ENCODE measurements at places on chromosomes 13 and 19.

DNA sequence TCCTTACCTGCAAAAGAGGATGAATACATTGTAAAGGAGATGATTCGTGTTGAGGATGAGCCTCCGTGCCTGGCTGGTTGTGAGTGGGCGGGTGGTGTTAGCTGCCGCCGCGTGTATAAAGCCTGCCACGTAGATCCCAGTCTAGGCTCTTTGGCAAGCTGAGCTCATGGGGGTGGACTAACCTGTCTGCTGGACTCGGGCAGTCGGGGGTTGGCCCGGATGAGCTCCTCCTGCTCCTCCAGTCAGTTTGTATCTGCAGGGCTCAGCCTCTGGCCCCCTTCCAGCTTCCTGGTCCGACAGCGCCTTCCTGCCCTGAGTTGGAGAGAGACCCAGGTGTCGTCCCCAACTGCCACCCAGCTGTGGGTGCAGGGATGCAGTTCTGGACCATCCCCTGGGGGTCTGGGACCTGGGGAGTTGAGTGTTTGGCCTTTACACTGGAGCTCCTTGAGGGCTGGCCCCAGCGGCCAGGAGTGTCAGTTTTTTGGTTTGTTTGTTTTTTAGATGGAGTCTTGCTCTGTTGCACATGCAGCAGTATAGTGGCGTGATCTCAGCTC lies 20.9 kb downstream of the TECR start:
- no peak for DNase-seq

DNA sequence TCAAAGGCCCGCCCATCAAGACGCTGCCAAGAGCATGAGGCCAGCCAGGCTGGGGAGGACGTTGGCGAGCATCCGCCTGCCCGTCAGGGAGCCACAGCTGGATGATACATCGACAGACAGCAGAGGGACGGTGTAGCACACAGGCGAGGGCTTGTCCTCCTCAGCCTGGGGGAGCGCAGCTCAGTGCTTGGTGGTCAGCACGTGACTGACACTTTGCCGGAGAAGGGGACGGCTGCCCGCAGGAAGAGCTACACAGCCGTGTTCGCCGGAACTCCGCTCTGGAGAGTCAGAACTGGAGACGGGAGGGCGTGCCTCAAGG lies 34.1 kb downstream of the CSNK1G2 start:
- DNase-seq: no peak

- no peak for DNase-seq
These were observed 1186.1 kb downstream of the SLITRK5 start for GRCh38 chr13:88857256-88857655.

DNA sequence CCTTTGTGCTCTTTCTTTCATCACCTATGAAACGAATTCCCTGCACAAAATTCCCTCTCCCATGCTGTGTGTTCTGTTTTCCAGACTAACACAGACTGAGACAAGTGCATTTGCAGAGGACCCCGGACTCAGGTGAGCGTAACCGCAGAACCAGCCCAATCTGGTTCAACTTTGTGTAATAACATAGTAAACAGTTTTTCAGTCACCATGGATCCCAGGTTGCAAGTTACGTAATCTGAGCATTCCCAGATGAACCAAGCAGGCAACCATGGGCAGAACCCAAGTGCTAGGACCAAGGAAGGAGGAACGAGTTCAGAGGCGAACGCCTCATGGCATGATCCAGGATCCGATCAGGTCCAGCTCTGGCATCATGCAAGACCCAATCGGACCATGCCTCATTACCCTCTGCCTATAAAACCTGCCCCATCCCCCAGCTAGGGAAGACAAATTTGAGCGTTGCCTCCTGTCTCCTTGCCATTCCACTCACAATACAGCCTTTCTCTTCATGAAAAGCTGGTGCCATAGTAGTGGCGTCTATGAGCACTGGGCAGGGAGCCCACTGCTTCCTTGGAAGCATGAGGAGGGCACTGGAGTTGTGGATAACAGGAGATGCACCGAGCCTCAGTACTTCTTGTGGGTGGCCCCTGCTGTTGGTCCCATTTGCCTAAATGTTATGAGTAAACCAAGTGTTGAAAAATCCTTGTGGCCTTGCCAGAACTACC lies 107.6 kb downstream of the ABCC4 start:
- no peak for DNase-seq

DNA sequence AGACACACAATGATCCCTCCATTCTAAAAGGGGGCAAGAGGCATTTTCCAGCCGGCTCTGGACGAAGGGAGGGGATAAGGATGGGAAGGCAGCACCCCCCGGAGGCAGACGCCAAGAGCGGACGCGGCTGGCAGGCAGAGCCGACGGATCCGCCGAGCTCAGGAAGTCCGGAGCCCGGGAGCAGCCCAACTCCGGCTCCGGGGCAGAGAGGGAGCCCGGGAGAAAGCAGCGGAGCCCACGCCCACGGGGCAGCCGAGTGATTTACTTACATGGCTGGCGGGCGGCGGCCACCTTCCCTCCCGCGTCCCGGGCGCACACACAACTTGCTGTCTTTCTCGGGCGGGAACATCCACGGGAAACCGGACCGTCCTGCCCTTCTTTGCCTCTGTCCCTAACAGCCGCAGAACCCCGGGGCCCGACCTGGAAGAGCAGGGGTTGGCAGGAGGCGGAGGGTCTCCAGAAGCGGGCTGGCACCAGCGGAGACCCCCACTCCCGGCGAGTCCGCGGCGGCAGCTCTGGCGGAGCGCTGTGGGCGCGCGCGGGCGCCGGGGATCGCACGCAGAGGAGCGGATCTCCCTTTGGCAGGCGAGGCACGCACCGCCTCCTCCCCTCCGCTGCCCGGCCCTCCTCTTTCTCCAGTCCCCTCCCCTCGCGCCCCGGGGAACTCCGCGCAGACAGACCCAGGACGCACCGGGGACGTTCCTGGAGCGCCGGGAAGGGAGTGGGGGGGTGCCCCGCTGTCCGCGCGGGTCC lies at the start of gene LHFPL6:
Gene LHFPL6, minus strand, starts transcription at position 580 of the 753 bp plus-strand sequence.
- DNase-seq: peak; percentile 91

- no peak for DNase-seq
These were observed 1600.2 kb downstream of the PCDH9 start for GRCh38 chr13:65629926-65630325.

DNA sequence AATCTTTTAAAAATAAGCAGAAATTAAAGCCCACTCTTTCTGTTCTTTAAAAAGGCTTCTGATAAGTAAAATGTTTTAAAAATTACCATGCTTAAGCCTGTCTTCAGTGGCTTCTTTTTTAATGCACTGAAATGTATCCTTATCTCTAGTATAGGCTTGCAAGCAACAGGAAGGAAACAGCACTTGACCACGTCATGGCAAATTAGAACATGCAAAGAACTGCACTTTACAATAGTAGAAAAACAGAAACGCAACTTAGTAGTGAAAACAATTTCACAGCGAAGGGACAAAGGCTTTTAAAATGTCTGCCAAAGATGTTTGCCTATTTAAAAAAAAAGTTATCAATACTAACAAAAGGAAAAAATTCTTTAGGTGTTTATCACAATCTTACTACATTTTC lies 36.3 kb downstream of the ELF1 start:
- DNase-seq: no peak

DNA sequence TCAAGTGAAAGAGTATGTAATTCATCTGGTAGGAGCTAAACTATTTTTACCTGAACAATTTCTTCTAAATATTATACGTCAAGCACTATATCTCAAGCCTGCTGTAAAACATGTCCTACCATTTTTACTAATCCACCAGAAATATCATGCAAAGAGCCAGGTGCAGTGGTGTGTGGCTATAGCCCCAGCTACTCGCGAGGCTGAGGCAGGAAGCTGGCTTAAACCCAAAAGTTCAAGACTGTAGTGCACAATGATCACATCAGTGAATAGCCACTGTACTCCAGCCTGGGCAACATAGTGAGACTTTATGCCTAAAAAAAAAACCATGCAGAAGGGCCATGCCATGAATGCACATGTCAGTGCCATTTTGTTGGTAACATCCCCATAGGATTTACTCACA lies 20.7 kb upstream of the CLN5 start:
- no peak for DNase-seq

GRCh38 chr13:47546391-47547225 lies 454.5 kb downstream of the SUCLA2 start:
- DNase-seq: no peak

DNA sequence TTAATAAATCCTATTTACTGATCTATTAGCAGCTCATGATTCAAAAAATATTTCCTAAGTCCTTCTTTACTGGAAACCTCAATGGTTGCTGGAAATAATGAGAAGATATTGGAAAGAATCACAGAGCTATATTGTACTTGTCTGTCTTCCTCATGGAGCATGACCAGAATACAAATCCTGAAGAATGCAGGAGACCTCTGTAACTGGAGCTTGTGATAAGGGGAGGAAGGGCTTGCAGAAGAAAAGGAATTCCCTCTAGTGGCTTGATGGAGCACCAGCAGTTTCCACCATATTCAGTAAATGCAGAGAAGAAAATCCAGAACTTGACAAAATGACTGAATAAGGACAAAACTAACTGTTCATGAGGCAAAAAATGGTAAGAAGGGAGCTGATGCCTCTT lies 1333.1 kb downstream of the EFNB2 start:
- no peak for DNase-seq

DNA sequence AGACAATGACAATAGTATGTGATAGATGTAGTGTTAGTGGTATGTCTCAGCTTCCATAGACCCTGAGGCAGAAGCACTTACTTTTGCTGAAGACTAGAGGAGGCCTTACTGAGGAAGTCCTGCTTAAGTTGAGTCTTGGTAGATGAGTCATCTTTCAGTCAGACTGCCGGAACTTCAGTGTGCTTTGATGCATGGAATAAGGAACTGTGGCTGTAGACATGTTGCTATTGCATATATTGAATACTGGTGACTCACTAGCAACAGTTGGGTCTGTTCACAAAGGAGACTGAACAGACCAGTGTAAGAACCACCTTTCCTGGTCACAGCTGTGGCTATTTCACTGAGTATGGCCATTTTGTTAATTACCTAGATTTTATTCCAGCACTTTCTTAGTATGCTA lies 1000.6 kb downstream of the OLFM4 start:
- DNase-seq: no peak

DNA sequence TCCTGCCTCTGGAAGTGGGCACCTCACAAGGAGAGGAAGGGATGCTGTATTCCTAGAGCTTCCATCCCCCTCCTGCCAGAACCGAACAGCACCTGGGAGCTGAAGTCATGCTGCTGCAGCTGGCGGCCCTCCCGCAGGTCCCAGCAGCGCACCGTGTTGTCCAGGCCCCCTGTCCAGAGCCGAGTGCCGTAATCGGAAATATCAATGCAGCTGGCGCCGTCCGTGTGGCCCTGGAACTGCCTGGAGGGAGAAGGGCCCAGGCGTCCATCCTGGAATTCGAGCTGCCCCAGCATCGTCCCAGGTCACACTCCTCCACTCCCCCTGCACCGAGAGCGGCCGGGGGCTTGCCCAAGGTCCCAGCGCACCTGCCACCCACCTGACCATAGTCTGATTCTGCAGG lies 23.7 kb downstream of the TLE2 start:
- no peak for DNase-seq

GRCh38 chr19:2517881-2518601 lies 42.1 kb downstream of the GADD45B start:
- DNase-seq: no peak

- no peak for DNase-seq
These were observed 911.3 kb upstream of the GPC6 start for GRCh38 chr13:92315265-92315664.

- no peak for DNase-seq
These were observed 505.1 kb downstream of the SLITRK5 start for GRCh38 chr13:88176231-88176630.

DNA sequence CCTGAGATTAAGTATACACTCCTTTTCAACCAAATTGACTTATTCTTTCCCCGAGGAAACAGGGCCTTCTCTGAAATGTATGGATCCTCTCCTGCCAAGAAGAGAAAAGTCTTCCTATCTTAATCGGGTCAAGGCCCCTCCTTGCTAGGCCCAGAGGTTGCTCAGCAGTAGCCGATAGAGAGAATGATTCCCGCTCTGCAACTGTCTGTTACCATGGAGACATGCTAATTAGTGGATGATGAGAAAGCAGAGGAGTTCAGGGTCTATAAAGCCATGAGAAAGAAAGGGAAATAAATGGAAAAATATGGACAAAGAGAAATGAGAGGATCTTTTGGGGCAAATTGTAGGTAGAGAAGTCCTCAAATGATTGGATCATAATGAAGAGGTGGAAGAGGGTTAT lies 103.5 kb downstream of the POU4F1 start:
- no peak for DNase-seq

- DNase-seq: no peak
These were observed 549.4 kb upstream of the SLITRK1 start for GRCh38 chr13:84431646-84432045.

DNA sequence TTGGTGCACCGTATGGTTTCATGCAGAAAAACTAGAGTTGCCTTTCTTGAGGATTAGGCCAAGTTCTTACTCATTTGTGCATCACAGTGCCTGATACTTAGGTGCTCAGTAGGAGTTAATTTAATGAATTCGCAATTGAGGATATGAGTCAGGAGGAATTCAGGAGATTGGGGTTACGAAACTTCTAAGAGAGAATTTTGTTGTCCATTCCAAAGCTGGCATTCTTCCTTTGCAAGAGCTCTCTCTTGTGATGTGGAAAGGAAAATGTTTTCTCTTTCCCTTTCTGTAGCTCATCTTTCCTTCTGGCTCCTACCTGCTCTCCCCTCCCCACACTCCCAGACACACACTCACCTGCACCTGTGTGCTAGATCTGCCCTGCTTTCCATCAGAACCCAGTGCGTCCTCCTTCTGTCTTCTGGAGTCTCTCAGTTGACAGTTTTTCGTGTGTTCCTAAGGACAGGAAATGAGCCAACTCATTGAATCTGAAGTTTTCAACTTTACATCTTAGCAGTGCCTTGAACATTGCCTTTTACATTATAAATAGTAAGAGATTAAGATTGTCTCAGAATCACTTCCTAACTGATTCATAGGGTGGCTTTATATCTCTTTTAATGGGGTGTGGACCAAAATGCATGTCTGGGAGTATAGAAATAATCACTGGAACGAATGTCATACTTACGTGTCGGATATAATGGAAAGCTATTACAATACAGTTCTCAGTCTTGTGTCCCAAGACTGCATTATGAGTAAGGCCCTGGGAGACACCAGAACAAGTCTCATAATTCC lies 19.7 kb upstream of the ERCC5 start:
- no peak for DNase-seq

DNA sequence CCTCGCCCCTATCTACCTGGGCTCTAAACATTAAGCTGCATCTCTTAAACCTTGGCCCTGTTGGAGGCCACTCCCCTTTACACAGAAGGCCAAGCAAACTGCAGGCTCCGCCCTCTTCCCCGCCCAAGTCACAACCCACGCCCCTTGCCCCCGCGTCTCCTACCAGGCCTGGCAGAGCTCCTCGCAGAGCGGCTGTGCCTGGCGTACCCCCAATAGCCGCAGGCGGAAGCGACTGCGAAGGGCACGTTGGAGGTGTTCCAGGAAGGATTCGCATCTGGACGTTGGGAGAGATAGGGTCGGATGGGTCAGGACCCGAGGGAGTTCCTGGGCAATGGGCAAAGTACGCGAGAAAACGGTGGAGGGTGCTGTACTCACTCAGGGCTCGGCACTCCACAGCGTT lies 5.9 kb downstream of the RTBDN start:
- DNase-seq: no peak
